Heart right ventricle (tissue), 16 donors: ENCODE measurements at places on chromosomes 7 and 10. TPM values are rescaled to one million over a fixed set of nuclear protein-coding genes. Genes with fewer than 3 reads are reported as not detected.

SFTPD gene
- total RNA-seq, result 0.38 TPM

PRPS1L1 gene
- total RNA-seq, result not detected

SPDYE16 gene
- not detected for total RNA-seq

ELAPOR2 gene
- 4.4 TPM for total RNA-seq

STEAP4 gene
- 5.1 TPM for total RNA-seq

ABHD11 gene
- total RNA-seq, result 25.8 TPM

PPP1R17 gene
- not detected for total RNA-seq

ANKRD7 gene
- 1.8 TPM for total RNA-seq

MGAM2 gene
- not detected for total RNA-seq

CRTAC1 gene
- 1.3 TPM for total RNA-seq

ANXA8L1 gene
- total RNA-seq, result not detected

HMX2 gene
- not detected for total RNA-seq

VIPR2 gene
- total RNA-seq, result 17.3 TPM

FOXP2 gene
- total RNA-seq, result 2.6 TPM

SLC29A3 gene
- total RNA-seq, result 1.1 TPM

CAMK1D gene
- total RNA-seq, result 4.4 TPM

CYP3A5 gene
- total RNA-seq, result not detected

CPXM2 gene
- total RNA-seq, result 3.0 TPM

SOSTDC1 gene
- not detected for total RNA-seq

CFAP69 gene
- total RNA-seq, result 2.8 TPM

SFRP5 gene
- 0.25 TPM for total RNA-seq

INPP5A gene
- total RNA-seq, result 122 TPM

CTNNA3 gene
- total RNA-seq, result 189 TPM

DGKB gene
- total RNA-seq, result 0.76 TPM

PRLHR gene
- not detected for total RNA-seq

CFAP58 gene
- total RNA-seq, result 2.6 TPM

LRRC17 gene
- total RNA-seq, result 0.12 TPM

GRID2IP gene
- total RNA-seq, result not detected

MNX1 gene
- total RNA-seq, result not detected

CALML3 gene
- not detected for total RNA-seq

TMEM176A gene
- total RNA-seq, result 26.2 TPM

CYP2C9 gene
- total RNA-seq, result not detected

DYNC1I1 gene
- total RNA-seq, result 38.2 TPM

CRHR2 gene
- not detected for total RNA-seq

CHN2 gene
- total RNA-seq, result 14.0 TPM

HBP1 gene
- 67.1 TPM for total RNA-seq

CLDN3 gene
- total RNA-seq, result not detected

TMEM243 gene
- total RNA-seq, result 3.5 TPM

GHRHR gene
- total RNA-seq, result not detected
